ENCODE measurements at places on chromosomes 11 and 22.
A peak's percentile ranks its signal among the peaks of the same experiment; 100 is the strongest.

GRCh38 chr11:109085708-109086373, 336.1 kb upstream of the C11orf87 start:
- DNase-seq: no peak

- DNase-seq: peak; percentile 48
Observed at GRCh38 chr22:24592058-24592850, 619 bp downstream of the LRRC75B start.

DNA sequence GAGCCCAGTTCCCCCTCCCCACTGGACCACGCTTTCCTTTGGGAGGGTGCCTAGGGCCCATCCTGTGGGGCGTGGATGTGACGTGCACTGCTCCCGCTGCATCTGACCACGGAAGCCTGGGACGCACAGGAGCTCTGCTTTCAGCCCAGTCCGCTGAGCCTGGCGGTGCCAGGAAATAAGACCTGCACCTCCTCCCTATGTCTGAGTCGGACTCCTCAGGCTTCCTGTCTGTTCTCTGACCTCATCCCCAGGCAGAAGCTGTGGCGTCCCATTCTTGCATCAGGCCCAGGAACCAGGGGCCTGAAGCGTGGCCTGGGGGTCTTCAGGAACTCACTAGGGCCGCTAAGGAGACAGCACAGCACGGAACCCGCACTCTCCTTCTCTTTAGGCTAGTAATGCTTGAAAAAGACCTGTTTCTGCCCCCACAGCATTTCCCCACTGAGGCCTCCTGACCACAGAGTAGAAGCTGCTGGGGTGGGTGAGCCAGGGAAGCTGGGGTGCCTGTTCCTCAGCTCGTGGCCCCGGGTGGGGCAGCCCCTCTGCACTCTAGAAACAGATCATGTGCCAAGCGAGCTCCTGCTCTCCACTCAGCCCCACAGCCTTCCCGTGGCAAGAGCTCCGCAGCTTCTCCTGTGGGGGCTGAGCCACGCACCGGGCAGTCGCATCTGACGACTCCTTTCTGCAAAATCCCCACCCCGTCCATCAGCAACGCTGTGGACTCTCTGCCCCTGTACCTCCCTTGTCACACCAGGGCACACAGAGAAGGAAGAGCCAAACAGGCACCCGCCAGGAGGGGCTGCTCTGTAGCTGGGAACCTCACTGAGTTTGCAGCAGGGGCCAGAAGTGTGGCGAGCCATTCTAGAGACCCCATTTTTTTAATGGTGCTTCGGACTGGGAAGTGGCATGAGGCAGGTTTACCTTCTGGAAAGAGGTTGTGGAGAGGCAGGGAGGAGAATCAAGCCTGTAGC, 22.6 kb downstream of the MOV10L1 start:
- no peak for DNase-seq

- no peak for DNase-seq
Observed at GRCh38 chr11:133053124-133053776, 479.1 kb downstream of the OPCML start.

GRCh38 chr11:35850191-35850590, 93.7 kb upstream of the LDLRAD3 start:
- DNase-seq: no peak

GRCh38 chr11:44475114-44475686, 90.3 kb upstream of the CD82 start:
- no peak for DNase-seq

- DNase-seq: no peak
Observed at GRCh38 chr11:60914633-60915247, 782 bp downstream of the TMEM109 start.

DNA sequence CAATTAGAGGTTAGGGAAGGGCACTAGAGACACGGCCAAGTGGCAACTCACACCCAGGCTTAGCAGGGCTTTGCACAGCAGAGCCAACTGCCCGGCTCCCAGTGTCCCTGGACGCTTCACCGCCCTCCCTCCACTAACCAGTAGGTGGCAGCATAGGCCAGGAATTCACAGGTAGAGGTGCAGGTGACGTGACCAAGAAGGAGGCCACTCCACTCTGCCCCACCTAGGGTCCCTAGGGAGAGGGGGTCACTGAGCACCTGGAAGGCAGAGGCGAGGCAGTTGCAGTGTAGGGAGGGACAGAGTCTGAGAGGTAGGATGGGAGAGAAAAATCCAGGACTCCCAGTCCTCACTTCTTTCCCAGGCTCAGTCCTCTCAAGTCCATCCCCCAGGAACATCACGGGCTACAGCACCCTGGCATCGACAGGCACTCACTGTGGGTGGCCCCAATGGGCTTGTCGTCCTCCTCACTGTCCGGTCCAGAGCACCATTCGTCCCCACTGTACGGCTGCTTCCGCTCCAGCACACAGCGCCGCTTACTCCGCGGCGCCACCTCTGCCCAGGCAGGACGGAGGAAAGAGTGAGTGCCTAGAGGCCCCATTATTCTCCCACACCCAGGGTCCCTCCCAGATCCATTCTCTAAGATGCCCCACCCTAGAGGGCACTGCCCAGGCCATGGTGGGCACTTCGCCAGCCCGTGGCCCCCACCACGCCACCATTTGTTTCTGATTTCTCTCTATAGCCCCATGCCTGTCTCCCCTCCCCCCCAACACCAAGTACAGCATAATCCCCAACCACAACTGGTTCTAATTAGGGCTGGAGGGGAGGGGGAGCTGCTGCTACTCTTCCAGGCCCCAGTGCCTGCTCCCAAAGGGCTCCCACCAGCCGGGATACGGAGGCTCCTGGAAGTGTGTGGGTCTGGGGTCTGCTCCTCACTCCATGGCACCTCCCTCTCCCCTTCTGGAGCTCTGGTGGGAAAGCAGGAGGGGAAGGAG, 18.4 kb downstream of the BCL9L start:
- DNase-seq: peak; percentile 95

DNA sequence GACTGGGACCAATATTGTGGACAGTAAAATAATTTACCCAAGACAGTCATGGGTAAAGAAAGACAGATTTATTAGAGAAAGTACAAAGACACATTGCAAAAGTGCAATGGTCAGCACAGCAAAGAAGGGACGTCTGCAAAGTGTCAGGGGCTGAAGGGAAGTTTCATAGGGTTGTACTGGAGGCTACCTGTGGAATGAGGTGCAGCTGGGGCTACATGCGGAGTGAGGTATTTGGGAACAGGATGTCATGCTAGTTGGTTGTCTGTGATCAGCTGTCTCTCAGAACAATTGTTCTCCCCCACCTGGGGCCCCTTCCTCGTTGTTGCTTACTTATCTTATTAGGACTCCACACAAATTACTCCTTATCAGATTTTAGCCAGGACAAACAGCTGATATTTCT, 11.4 kb upstream of the APOL3 start:
- no peak for DNase-seq

DNA sequence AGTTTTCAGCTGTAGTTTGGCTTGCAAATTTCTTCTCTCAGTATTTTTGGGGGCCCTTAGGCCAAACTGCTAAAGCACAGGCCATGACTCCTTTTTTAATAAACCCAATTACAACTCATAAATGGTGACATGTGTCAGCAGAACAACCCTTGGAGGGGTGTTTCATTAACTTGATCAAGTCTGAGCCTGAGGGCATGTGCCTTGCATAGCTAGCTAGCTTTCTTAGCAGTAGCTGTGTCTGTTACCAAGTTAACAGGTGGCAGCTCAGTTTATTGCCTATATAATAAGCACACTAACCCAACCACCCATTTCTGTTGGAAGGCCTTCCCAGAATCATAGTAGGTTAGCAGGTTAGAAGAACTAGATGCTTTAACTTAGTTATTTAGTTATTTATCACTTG, 950.3 kb upstream of the CCDC90B start:
- DNase-seq: no peak

- DNase-seq: no peak
Observed at GRCh38 chr22:26789951-26790350, 132.6 kb downstream of the MIAT start.
